Vagina (tissue), 2 donors: ENCODE measurements at places on chromosomes 11 and 22.

GRCh38 chr11:60118338-60118737 is 29.9 kb downstream of the MS4A2 start:
- no peak overlapping the region for H3K4me3 ChIP-seq
- no peaks in the 10 kb centered on the region for H3K36me3 ChIP-seq
- DNase-seq: no peak
- H3K4me1 ChIP-seq: no peaks in the 10 kb centered on the region
- no peaks in the 10 kb centered on the region for H3K27me3 ChIP-seq

- H3K4me1 ChIP-seq: peaks cover 16% of the 10 kb centered on the region
- DNase-seq: no peak
- H3K27ac ChIP-seq: no peak overlapping the region
- no peak overlapping the region for H3K4me3 ChIP-seq
- no peaks in the 10 kb centered on the region for H3K36me3 ChIP-seq
Observed at GRCh38 chr11:123558536-123559315, 95.7 kb downstream of the SCN3B start.

DNA sequence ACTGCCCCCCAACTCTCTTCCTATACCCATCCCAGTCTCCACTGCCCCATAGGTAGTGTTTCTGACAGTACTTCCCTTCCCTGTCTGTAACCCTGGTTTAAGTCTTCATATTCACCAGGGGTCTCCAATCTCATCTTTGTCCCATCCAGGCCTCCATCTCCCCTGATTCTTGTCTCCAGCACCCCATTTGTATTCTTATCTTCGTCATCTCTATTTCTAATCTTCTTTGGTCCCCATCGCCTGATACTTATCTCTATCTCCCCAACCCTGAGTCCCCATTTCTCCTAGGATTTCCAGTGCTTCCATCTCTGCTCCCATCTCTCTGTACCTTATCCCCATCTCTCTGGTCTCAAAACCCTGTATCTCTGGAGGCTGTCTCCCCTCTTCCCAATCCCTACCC is 1.8 kb downstream of the PHOX2A start:
- peaks cover 24% of the 10 kb centered on the region for H3K27me3 ChIP-seq
- no peak overlapping the region for H3K27ac ChIP-seq
- no peak overlapping the region for H3K4me3 ChIP-seq
- H3K4me1 ChIP-seq: peaks cover 40% of the 10 kb centered on the region
- peaks cover 7% of the 10 kb centered on the region for H3K36me3 ChIP-seq

DNA sequence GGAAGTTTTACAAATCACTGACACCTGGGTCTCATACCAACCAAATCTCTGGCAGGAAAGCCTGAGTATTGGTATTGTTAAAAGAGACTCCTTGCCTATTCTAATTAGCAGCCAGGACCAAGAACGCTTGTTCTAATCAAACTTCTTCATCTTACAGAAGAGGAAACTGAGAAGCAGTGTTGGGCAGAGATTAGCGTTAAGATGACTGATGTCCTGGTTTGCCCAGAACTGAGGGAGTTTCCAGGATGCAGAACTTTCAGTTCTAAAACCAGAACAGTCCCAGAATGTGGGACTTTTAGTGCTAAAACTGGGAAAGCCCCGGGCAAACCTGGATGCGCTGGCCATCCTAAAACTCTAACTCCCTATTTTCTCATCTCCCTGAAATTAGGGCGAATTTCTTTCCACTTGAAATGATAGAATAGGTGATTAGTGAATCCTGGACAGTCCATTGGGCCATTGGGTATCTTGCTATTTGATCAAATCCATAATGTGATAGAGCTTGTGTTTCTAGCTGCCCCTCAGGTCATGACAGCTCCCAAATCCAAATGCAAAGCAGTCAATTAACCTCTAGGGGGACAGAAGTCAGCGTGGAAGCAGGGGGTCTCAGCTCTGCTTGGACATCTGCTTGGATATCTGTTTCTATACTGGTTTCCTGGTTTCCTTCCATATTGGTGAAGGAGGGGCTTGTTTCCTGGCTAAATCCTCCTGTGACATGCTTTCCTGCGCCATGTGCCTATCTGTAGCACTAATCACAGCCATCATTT is 16.0 kb upstream of the TMPRSS13 start:
- H3K27me3 ChIP-seq: no peaks in the 10 kb centered on the region
- DNase-seq: no peak
- H3K4me1 ChIP-seq: no peaks in the 10 kb centered on the region

- H3K27me3 ChIP-seq: no peaks in the 10 kb centered on the region
- no peak overlapping the region for H3K4me3 ChIP-seq
- peaks cover 8% of the 10 kb centered on the region for H3K4me1 ChIP-seq
- H3K27ac ChIP-seq: no peak overlapping the region
- DNase-seq: no peak
- H3K36me3 ChIP-seq: no peaks in the 10 kb centered on the region
Observed at GRCh38 chr11:116707746-116708145, 65.0 kb downstream of the BUD13 start.

DNA sequence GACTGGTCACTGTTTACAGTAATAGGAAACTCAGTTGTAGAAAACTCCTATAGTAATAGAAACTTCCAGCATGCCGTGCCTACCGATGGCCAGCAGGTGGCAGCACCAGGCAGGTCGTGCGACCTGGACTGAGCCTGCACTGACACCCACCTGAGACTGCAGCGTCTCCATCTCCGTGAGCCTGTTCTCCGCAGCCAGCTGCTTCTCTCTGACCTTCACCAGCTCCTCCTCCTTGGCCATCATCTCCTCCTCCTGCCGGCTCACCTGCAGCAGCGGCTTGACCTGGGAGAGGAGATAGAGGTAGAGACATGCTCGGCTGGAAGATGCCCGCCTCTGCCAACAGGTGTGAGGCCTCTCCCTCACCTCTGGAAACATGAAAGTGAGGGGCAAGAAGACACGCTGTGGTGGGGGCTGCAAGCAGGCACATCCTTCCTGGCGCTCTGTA is 48.5 kb downstream of the APOL1 start:
- H3K27me3 ChIP-seq: no peaks in the 10 kb centered on the region
- H3K27ac ChIP-seq: peak overlapping the region; percentile 49
- no peak for DNase-seq
- H3K36me3 ChIP-seq: peaks cover 100% of the 10 kb centered on the region

- H3K36me3 ChIP-seq: peaks cover 26% of the 10 kb centered on the region
- no peak for DNase-seq
- peak overlapping the region; percentile 86 for H3K27ac ChIP-seq
- no peak overlapping the region for H3K4me3 ChIP-seq
- H3K4me1 ChIP-seq: peaks cover 66% of the 10 kb centered on the region
Observed at GRCh38 chr11:128464878-128465450, 122.4 kb downstream of the ETS1 start.

DNA sequence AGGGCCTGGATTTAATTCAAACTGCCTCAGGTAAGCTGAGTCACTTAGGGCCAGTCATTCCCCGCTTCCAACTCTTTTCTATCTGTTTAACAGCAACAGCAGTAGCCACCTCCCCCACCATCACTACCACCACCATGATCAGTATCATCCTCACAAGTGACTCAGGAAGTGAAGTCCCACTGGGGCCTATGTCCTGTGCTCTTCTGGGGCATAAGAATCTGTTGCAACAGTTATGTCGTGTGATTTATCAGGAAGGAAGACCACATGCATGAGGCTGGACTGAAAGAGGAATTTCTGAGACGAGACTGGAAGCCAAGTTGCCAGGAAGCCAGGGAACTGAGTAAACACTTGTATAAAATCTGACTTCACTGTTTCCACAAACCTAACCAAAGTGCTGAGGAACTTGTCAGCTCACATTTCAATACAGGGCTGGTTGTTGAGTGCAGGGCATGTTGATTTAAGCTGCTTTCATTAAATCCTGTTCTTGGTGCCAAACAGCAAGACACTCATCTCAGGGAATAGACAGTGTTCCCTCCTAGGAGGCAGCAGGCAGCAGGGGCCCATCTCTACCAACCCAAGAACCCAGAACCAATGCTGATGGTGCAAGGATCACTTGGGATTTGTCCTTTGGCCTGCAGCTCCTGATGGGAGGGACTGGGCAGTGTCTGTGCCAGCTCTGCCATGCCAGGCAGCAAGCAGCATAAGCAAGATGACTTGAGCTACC is 226.7 kb upstream of the NARS2 start:
- no peaks in the 10 kb centered on the region for H3K36me3 ChIP-seq
- H3K27ac ChIP-seq: peak overlapping the region; percentile 56
- H3K4me1 ChIP-seq: peaks cover 32% of the 10 kb centered on the region
- DNase-seq: no peak

DNA sequence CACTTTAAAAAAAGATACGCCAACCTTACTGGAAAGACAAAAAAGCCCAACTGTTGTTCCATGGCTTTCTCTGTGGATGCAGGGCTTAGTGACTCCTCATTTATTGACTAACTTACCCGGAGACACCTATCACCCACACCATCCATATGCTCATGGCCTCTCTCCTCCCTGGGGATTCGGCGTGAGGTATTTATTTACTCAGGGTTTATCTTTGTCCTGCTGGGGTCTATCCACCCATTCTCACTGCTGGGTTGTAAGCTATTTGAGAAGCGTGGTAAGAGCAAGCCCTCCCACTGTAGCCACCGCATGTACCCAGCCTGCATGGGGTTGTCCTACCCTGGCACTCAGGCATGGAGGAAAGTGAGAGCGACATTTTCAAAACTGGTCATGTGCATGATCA is 93.6 kb downstream of the NELL1 start:
- no peaks in the 10 kb centered on the region for H3K4me1 ChIP-seq
- no peaks in the 10 kb centered on the region for H3K36me3 ChIP-seq
- H3K4me3 ChIP-seq: no peak overlapping the region

- H3K4me1 ChIP-seq: no peaks in the 10 kb centered on the region
- H3K27ac ChIP-seq: no peak overlapping the region
- H3K4me3 ChIP-seq: no peak overlapping the region
- no peak for DNase-seq
- H3K36me3 ChIP-seq: no peaks in the 10 kb centered on the region
Observed at GRCh38 chr11:17230867-17231851, 23.4 kb upstream of the PIK3C2A start.

DNA sequence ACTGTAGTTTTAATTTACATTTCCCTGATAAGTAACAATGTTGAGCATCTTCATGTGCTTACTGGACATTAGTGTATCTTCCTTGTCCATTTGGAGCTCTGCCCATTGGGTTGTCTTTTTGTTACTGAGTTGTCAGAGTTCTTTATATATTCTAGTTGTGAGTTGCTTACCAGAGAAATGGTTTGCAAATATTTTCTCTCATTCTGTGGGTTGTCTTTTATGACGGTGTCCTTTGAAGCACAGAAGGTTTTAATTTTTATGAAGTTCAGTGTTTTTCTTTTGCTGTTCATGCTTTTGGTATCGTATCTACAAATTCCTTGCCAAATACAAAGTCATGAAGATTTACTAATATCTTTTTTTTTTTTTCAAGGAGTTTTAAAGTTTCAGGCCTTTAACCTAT is 42.4 kb downstream of the ZBTB44 start:
- H3K27ac ChIP-seq: no peak overlapping the region
- no peaks in the 10 kb centered on the region for H3K36me3 ChIP-seq
- DNase-seq: no peak

GRCh38 chr11:9905501-9905951 is 241.6 kb downstream of the SWAP70 start:
- peaks cover 14% of the 10 kb centered on the region for H3K4me1 ChIP-seq
- H3K36me3 ChIP-seq: no peaks in the 10 kb centered on the region
- DNase-seq: no peak
- no peak overlapping the region for H3K4me3 ChIP-seq
- no peaks in the 10 kb centered on the region for H3K27me3 ChIP-seq
- H3K27ac ChIP-seq: no peak overlapping the region

GRCh38 chr11:33906484-33907186 is 14.8 kb upstream of the LMO2 start:
- no peak overlapping the region for H3K27ac ChIP-seq
- no peak overlapping the region for H3K4me3 ChIP-seq
- peaks cover 25% of the 10 kb centered on the region for H3K4me1 ChIP-seq

- no peaks in the 10 kb centered on the region for H3K27me3 ChIP-seq
- no peak for DNase-seq
- H3K36me3 ChIP-seq: no peaks in the 10 kb centered on the region
- H3K4me3 ChIP-seq: no peak overlapping the region
- no peaks in the 10 kb centered on the region for H3K4me1 ChIP-seq
Observed at GRCh38 chr11:114368918-114369680, 31.2 kb downstream of the C11orf71 start.

- H3K4me1 ChIP-seq: no peaks in the 10 kb centered on the region
- no peak overlapping the region for H3K27ac ChIP-seq
- no peaks in the 10 kb centered on the region for H3K36me3 ChIP-seq
- H3K4me3 ChIP-seq: no peak overlapping the region
Observed at GRCh38 chr11:67600324-67601029, 6.3 kb upstream of the NDUFV1 start.

GRCh38 chr22:17107547-17107810 is 13.7 kb downstream of the TMEM121B start:
- no peaks in the 10 kb centered on the region for H3K36me3 ChIP-seq
- no peak overlapping the region for H3K27ac ChIP-seq
- H3K4me1 ChIP-seq: no peaks in the 10 kb centered on the region
- no peak for DNase-seq
- H3K27me3 ChIP-seq: no peaks in the 10 kb centered on the region

DNA sequence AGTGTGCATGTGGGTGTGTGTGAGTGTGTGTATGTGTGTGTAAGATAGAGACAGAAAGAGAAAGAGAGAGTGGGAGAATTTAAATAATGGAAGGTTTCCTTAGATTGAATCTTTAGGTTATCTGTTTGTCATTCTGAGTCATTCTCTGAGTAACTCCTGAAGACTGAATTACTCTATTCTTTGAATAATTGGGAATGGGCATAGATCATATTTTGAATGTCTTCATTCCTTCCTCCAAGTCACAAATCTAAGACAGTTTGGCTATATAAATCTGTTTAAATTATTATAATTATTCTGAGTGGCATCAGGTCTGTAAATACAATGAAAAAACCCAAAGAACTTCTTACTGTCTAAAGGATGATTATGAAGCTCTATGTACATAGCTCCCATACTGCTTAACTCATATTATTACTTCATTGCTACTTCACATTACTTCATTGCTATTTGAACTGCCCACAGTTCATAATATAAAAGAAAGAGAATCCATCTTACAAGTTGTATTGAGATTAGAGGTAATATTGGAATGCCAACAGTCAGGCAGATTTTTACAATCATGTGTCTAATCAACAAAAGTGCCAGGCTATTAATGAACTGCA is 346.6 kb upstream of the CCDC179 start:
- no peak overlapping the region for H3K27ac ChIP-seq
- no peaks in the 10 kb centered on the region for H3K27me3 ChIP-seq
- no peaks in the 10 kb centered on the region for H3K36me3 ChIP-seq
- H3K4me3 ChIP-seq: no peak overlapping the region
- DNase-seq: no peak
- no peaks in the 10 kb centered on the region for H3K4me1 ChIP-seq

DNA sequence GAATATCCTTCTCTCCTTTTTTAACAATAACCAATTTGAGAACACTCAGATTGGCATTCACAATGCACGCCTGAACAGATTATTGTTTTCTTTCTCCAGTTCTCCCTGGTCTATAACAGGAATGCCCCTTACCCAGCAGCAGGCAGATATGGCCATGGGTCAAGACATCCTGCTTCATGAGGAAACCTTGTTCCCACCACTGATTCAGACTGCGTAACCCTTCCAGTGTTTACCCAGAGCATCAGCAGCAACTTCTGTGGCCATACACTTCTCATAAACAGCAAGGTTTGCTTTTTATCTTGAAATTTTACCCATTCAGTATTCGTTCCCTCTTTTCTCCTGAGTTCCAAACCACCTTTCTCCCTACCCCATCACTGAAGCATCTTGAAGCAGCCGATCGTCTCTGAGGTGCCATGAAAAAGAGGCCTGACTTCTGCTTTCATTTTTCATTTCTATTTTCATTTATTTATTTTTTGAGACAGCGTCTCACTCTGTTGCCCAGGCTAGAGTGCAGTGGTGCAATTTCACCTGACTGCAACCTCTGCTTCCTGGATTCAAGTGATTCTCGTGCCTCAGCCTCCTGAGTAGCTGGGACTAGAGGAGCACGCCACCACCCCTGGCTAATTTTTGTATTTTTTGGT is 9.6 kb downstream of the PTS start:
- no peaks in the 10 kb centered on the region for H3K27me3 ChIP-seq
- no peak overlapping the region for H3K4me3 ChIP-seq
- no peak for DNase-seq
- H3K27ac ChIP-seq: no peak overlapping the region
- peaks cover 27% of the 10 kb centered on the region for H3K36me3 ChIP-seq
